ENCODE measurements at places on chromosomes 3 and 15. TPM values are rescaled to one million over a fixed set of nuclear protein-coding genes. Genes with fewer than 3 reads are reported as not detected.

Gene RAB6B
- 64.8 TPM for total RNA-seq

Gene RTP1
- total RNA-seq, result not detected

- DNase-seq, result no peak
Observed at GRCh38 chr3:27239951-27240350, 129.2 kb downstream of the NEK10 start.

DNA sequence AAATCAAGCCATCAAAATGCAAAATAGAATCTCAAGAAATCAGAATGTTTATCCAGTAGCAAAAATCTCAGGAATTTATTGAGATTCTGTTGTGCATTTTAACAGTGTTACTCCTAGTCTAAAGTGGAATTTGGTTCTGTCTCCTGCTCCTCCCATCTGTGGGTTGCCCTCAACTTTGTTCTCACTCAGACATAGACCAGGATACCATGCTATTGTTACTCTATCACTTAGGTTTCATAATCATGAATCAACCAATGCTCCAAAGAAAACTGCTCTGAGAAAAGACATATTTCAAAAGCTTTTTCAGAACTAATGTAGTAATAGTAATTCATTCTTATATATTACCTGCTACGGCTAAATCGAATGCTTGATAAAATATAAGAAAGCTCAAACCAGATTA, 274.7 kb downstream of the RBMS3 start:
- no peak for DNase-seq

DNA sequence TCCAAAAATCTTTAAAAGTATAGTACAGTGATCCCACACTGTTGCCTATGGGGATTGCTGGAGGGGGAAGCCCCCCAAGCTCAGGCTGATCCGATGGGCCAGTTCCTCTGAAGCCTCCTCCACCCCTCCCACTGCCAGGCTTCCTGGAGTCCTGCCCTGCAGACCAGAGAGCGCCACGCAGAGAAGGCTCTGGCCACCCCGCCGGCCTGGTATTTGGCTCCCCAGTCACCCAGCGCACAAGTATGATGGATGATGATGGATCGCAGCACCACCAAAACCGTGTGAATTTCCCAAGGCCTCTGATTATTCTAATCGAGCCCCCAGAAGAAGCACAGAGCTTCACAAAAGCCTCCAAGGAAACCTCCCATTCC, 259.0 kb downstream of the MECOM start:
- peak; percentile 81 for DNase-seq

DNA sequence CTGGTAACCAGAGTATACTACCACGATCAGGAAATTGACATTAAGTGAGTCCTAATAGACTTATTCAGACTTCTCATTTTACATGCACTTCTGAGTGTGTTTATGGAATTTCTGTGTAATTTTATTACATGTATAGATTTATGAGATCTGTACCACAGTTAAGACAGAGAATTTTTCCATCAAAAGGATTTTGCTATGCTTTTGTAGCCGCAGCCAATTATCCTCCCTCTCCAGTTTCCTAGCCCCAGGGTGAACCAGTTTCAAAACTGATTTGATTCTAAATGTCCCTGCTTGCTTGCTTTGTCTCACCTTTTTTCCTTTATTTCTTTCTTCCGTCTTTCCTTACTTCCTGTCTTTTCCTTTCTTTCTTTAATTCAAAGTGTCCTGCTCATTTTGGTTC, 661.2 kb upstream of the BCHE start:
- DNase-seq, result no peak

GRCh38 chr3:126952261-126952982, 30.5 kb upstream of the PLXNA1 start:
- no peak for DNase-seq

DNA sequence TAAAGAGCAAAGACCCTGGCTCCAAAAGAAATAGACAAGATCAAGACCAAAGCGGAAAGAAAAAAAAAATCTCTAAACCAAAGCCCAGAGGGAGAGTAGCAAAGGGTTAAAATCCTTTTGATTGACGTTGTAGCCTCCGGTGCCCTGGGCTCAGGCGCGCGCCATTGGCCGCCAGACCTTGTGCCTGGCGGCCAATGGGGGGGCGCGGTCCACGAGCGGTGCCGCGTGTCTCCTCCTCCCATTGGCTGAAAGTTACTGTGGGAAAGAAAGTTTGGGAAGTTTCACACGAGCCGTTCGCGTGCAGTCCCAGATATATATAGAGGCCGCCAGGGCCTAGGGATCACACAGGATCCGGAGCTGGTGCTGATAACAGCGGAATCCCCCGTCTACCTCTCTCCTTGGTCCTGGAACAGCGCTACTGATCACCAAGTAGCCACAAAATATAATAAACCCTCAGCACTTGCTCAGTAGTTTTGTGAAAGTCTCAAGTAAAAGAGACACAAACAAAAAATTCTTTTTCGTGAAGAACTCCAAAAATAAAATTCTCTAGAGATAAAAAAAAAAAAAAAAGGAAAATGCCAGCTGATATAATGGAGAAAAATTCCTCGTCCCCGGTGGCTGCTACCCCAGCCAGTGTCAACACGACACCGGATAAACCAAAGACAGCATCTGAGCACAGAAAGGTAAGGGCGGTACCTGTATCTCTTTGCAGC, at the start of gene HES1:
TSS of gene HES1 (plus strand) at position 343 of the 713 bp plus-strand sequence. CDS start at position 576, 233 bp downstream.
- DNase-seq, result peak; percentile 95

DNA sequence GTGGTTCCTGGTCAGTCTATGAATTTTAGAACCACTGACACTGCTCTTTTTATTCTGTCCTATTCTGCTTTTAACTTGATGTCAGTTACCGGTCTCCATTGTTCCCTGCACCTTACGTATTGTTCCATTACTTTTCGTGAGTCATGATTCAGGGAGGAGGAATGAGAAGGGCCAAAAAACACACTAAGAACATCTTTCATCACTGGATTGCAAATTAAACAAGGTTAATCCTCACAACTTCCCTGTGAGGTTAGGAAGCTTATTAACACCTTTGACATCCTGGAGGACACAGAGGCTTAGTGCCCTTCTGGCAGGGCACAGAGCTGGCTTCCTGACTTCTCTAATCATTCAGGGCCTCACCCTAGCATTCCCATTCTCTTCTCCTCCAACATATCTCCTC, 227.6 kb upstream of the SATB1 start:
- DNase-seq, result no peak
